ENCODE measurements at places on chromosomes 13 and 19.
A peak's percentile ranks its signal among the peaks of the same experiment; 100 is the strongest.

DNA sequence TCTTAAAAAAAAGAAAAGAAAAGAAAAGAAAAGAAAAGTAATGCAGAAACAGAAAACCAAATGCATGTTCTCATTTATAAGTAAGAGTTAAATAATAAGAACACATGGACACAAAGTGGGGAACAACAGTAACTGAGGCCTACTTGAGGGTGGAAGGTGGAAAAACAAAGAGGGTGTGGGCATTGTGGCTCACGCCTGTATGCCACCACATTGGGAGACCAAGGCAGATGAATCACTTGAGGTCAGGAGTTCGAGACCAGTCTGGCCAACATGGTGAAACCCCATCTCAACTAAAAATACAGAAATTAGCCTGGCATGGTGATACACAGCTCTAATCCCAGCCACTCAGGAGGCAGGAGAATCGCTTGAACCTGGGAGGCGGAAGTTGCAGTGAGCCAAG lies 8.1 kb downstream of the ZNF708 start:
- no peak for DNase-seq

- DNase-seq, result peak; percentile 6
Measured at GRCh38 chr13:26914624-26915023, 154.0 kb upstream of the GPR12 start.

DNA sequence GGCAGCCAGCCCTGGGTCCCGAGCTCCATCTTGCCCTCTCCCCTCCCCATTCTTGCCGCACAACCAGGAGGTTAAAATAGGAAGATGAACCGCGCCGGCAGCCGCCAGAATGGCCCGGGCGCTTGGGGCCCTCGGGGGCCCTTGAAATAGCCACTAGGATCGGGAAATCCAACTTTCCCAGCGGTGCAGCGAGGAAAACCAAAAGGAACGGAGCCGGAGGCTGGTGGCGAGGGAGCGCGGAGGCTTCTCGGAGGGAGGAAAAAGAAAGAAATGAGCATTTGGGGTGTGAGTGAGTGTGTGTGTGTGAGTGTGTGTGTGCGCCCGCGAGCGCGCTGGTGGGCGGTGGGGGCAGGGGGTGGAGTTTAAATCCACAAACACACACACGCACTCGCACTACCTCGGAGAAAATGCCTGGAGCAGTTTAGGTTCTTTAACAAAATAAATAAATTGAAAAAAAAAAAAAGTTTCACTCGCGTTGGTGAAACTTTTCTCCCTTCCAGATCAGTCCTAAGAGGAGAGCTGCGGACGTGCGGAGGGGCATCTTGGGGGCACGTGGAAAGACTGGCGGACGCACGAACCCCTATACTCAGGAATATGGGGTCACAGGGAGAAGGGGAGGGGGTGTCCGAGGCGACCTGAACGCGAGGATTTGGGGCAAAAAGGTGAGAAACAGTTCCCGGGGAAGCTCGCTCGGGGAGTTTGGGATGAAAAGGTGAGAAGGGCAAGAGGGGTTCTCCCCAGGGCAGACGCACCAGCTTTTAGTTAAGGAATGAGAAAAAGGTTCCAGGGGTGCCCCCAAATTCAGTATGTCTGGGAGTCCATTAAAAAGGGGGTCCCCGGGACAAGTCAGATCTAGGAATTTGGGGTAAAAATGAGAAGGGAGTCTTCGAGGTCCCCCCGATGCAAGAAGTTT lies 1.3 kb downstream of the RFX2 start:
- DNase-seq, result no peak

- DNase-seq, result no peak
Measured at GRCh38 chr19:35236638-35237400, 8.3 kb upstream of the FAM187B start.

DNA sequence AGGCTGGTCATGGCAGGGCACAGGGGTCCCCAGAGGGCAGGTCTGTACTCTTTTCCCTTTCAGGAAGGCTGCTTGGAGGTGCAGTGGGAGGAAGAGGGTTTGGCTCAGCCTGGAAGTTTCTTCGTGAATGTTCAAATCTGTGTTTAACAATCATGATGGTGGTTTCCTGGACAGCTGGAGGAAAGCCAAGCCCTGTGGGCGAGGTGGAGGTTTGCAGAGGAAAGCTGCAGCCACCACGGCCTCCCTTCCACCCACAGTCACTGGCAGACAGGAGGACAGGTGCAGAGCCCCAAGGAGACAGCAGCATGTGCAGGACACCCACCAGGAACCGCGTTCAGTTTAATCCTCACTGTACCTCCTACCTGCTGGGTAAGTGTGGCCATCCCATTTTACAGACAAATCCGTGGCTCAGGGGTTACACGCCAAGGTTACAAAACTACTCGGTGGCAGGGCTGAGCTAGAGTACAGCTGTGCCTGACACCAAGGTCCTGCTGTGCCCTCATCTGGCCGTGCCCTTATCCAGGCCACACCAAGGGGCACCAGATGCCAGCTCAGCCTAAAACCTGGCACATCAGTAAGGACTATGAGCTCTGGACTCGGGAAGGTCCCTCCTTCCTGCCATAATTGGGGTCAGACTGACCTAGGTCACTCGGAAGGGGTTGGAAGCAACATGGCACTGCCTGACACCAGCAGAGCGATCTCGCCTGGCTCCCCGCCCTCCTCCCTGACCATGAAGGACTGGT lies 34.1 kb downstream of the SUGP2 start:
- no peak for DNase-seq

- DNase-seq, result no peak
Measured at GRCh38 chr19:39247701-39248664, 673 bp downstream of the IFNL4 start.

GRCh38 chr19:32652894-32653598 lies 21.9 kb downstream of the ANKRD27 start:
- no peak for DNase-seq

GRCh38 chr19:48152551-48152950 lies 17.6 kb downstream of the LIG1 start:
- DNase-seq, result no peak

- DNase-seq, result no peak
Measured at GRCh38 chr13:75442736-75443234, 39.2 kb downstream of the TBC1D4 start.

DNA sequence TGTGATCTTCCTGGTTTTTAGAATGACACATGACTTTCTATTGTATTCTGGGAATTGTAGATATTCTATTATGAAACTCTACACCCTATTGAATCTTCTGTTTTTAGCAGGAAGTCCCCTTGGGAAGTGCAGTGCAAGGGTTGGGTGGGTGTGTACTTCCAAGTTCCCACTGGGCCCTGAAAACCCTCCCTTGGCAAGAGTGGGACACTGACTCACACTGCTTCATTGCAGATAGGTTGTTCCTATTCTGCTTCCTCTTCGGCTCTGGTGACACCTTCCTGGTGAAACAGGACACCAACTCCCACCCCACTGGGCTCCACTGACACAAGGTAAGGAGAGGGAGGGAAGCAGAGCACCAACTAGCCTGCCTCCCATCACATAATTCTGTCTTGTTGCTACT lies 121.8 kb downstream of the KCTD12 start:
- no peak for DNase-seq

- no peak for DNase-seq
Measured at GRCh38 chr13:89227356-89227755, 1556.2 kb downstream of the SLITRK5 start.

Data from DMS 273 treated with DMSO at 0.1 percent for 48 hours (cell line).